ENCODE measurements at places on chromosomes 12 and 14.

- no peak for DNase-seq
These were observed 57.8 kb downstream of the TMEM117 start for GRCh38 chr12:43893670-43894069.

- DNase-seq = no peak
These were observed 90.0 kb downstream of the SLC25A21 start for GRCh38 chr14:37082449-37082848.

- DNase-seq = no peak
These were observed 27.9 kb upstream of the SPPL3 start for GRCh38 chr12:120932058-120932457.

DNA sequence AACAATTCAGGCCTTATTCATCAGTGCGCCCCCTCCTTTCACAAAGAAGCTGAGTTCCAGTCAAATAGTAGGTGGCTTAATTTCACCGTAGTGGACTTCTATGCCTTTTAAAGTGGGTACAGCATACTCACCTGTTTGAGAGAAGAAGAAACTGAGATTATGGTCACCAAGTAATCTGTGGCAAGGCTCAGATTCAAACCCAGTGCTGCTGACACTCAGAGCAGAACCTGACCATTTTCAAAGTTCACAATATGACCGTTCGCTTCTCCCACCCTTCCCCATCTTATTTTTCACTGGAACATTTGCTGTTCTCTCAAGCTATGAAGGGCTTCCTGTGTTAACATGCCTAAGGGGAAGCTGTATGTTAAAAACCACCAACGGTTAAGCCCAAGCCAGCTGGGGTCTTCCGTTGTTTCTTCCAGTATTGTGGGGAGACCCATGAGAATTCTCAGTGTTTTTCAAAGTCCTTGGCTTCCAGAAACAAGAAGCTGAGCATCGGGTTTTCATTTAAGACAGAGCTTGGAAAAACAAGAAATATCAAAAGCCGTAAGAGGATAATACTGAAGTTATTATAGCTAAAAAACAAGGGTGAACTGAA lies 6.1 kb upstream of the PSMA6 start:
- DNase-seq = no peak

GRCh38 chr12:16606201-16606849 lies 363 bp upstream of the LMO3 start:
- DNase-seq = no peak
